Renal pelvis (tissue), 12 donors: ENCODE measurements at places on chromosomes 3 and 15. TPM values are rescaled to one million over a fixed set of nuclear protein-coding genes. Genes with fewer than 3 reads are reported as not detected.
A peak's percentile ranks its signal among the peaks of the same experiment; 100 is the strongest.

- DNase-seq, result no peak
These were observed 127.4 kb downstream of the PCCB start for GRCh38 chr3:136377508-136377907.

Gene LIPC
- polyA plus RNA-seq, result 19.2 TPM

DNA sequence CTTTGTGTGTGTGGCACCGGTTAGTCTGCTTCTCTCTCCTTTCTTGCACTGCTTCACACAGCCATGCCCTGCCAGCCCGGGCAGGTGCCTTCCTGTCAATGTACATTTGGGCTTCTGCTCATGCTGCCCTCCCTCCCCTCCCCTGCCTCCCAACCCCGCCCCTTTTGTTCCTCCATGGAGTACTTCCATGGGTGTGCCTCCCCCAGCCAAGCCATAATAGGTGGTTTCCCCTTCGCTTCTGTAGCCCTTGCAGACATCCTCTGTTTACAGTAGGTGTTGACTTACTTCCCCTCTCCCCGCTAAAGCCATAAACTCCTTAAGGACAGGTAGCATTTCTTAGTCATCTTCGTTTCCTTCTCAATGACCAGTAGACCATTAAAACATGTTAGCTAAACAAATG lies 31.8 kb upstream of the CRTC3 start:
- no peak for DNase-seq

DNA sequence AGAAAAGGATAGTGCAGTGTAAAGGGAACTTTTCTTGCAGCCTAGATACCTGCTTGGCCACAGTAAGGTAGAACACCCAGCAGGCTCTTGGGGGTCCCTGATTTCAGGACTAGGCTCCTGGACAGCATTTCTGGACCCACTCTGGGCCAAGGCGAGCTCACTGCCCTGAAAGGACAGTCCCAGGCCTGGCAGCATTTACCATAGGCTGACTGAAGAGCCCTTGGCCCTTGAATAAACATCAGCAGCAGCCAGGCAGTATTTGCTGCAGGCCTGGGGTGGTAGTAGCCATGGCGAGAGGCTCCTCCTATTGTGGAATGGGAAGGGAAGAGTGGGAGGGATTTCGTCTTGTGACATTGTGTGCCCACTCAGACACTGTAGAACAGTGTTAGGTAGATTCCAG lies 529.2 kb downstream of the TUSC7 start:
- no peak for DNase-seq

DNA sequence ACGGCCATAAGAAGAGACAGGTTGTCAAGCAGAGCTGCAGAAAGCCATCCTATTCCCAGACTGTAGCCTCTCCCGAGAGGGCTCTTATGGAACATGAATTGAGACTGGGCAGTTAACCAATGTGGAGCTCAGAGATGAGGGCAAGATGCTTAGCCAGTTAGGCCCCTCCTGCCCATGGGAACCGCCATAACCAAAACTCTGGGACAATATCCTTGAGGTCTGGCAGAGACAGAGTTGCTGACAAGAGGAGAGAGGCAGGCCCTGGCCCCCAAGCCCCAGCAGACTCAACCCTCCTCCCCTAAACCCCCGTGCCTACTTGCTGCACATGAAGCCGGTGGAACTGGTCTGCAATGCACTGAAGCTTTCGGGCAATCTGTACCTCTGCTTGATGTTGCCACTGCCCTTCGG lies 4.8 kb downstream of the BMF start:
- no peak for DNase-seq

Gene TM6SF1
- polyA plus RNA-seq, result 2.6 TPM

Gene USP50
- polyA plus RNA-seq, result 0.94 TPM

GRCh38 chr3:158701420-158702065 lies 29.1 kb upstream of the LXN start:
- DNase-seq, result no peak

Gene SLC15A2
- polyA plus RNA-seq, result 15.8 TPM

DNA sequence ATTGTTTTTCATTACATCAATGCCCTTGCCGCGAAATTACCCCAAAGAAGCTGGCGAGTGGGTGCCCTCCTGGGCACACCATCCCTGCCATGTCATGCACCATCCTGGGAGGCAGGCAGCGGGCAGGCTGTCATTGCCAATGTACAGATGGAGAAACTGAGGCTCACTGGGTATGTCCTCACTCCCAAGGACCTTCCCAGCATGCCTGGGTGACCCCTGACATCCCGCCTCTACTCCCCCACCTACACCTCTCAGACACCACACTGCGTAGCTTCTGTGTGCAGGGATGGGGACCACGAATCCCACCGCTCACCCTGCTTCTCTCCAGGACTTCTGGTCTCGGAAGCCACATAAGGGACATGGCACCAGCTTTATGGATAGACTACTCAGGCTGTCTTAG lies 41.0 kb upstream of the SLC41A3 start:
- DNase-seq, result no peak

Gene RNU5B-1
- polyA plus RNA-seq, result not detected

DNA sequence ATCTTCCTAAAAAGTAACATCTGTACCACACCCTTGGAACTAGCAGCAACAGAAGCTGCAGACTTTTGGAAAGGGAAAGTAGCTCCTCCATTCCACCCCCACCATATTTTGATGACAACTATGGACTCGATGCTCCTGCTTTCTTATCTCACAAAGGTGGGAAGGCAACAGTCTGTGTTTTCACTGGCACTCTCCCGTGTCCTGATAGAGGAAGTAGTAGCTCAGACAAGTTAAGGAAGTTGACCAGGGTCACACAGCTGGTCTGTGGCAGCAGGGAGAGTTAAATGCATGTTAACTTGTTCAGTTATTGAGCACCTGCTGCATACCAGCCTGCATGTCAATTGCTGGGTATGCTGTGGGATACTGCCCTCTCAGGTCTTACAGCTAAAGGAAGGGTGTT lies 33.1 kb downstream of the BHLHE40 start:
- DNase-seq, result no peak

- no peak for DNase-seq
These were observed 8.8 kb downstream of the RTP3 start for GRCh38 chr3:46506526-46506925.

Gene GRAMD2A
- 6.6 TPM for polyA plus RNA-seq

DNA sequence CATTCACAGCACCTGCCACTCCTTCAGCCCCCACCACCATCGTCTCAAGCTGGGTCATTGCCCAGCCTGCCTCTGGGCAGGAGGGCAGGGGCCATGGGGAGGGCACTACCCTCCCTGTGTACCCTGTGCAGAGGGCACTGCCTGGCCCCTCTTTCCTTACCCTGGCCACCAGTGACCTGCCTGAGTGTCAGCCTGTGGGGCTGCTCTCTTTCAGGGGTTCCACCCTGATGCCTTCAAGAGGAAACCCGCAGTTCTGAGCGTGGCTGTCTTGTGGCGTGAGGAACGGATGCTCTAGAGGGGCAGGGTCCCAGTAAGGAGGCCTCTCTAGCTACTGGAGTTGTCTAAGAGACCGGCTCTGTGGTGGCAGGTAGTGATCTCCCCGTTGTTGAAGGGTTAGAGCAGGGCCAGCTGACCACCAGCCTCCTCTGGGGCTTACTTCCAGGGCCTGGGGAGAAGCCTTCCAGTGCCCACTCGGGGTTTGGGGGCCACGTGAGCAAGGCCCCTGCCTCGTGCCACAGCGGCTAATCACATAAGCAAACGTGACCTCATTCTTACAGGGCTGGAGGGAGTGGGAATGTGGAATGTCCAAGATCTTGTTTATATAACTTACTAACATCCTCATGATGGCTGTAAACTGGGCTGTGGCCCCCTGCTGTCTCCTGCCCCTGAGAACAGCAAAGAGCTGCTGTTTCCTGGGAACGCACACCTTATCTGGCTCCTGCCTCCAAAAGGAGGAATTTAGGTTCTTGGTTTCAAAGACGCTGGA lies 31.4 kb upstream of the SEC13 start:
- DNase-seq, result no peak

- no peak for DNase-seq
These were observed 568.6 kb downstream of the TAFA4 start for GRCh38 chr3:68363796-68364195.

DNA sequence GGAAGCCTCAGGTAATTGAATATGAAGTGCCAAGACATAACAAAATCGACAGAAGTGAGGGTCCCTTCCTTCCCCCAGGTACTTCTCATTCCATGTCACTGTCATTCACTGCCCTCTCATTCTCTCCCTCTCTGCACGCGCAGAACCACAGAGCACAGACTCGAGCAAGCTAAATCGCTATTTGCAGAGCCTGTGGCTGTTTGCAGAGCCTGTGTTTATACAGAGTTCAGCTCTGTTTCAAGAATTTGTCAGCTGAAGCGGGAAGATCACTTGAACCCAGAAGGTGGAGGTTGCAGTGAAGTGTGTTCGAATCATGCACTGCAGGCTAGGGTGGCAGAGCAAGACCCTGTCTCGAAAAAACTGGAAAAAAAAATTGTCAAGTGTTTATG lies 2.5 kb downstream of the VILL start:
- no peak for DNase-seq

DNA sequence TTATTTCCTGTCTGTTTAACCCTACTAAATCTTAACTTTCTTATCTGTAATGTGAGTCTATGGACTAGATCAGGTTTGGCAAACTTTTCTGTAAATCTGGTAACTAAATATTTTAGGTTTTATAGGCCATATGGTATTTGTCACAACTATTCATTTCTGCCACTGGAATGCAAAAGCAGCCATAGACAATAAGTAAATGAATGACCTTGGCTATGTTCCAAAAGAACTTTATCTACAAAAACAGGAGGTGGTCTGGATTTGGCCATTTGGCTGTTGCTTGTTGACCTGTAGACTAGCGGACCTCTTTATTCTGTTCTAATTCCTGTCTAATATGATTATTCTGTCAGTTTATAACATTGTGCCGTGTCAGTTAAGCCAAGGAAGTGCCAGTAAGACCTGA lies 314.2 kb downstream of the LPP start:
- peak; percentile 14 for DNase-seq

Gene GPR171
- polyA plus RNA-seq, result 0.15 TPM

GRCh38 chr3:10758304-10759037 lies 57.6 kb upstream of the SLC6A11 start:
- DNase-seq, result peak; percentile 33

DNA sequence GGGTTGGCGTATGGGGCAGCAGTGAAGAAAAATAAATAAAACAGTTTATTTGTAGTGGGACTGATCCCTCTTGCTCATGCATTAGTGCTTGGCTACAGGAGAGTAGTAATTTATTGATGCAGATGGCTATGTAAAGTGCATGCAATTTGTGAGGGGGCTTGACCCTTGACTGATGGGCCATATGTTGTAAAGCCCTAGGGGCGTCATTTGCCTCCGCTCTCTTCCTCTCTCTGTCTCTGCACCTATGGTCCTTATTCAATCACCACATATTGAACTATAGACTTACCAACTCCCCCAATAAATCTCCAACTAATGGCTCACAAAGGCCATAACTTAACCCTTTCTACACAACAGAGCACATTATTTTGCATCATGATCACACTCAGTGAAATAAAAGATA lies 227.7 kb downstream of the ROBO2 start:
- no peak for DNase-seq

DNA sequence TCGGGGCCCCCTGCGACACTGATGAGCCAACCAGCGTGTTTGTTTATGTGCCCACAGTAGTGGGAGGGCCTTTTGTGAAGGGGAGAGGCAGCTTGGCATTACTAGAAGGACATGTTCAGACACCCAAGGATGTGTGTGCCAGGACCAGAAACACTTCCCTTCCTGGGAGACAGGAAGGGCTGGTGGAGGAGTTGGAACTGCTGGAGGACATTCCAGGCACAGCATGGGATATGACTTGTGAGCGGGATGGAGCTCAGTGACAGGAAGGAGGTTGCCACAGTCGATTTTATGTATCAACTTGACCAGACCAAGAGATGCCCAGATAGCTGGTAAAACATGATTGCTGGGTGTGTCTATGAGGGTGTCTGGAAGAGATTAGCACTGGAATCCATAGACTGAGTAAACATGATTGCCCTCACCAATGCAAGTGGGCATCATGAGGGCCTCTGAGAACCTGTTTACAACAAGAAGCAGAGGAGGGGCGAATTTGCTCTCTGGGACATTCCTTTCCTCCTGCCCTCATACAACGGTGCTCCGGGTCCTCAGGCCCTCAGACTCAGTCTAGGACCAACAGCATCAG lies 106.4 kb upstream of the TLE3 start:
- no peak for DNase-seq

DNA sequence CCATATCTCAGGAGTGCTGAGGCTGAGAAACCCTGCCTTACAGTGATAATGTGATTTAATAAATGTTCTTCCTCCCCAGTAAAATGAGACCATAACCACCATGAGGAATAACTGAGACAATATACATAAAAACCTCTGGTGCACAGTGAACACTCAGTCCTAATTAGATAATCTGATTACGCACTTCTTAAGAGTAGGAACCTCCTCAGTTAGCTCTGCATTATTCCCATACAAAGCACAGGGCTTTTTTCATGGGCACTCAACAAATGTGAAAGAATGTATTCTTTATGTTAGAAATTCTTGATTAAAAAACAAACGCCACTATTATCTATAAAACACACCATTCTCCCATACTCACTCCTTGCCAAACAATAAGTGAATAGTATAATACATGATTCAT lies 97.0 kb downstream of the TNIK start:
- no peak for DNase-seq

DNA sequence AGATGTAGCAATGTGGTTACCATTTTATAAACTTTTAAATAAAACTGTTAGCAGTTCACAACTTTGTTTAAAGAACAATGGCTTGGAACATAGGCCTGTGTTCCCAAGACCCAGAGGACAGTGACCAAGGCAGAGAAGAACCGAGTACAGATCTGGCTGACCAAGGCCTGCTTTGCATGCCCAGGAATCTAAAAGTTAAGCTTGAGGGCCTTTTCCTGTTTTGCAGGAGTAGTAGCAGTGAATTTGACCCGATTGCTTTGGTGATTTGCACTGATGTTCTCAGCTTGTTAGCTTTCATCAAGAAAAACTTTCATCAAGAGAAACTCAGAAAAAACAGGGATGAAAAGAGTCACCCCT lies 9.9 kb downstream of the FILIP1L start:
- no peak for DNase-seq

Gene ZNF502
- polyA plus RNA-seq, result 14.3 TPM

Gene GHRL
- 5.4 TPM for polyA plus RNA-seq

Gene HOMER2
- 35.8 TPM for polyA plus RNA-seq

GRCh38 chr3:183854318-183855035 lies 29.1 kb upstream of the MAP6D1 start:
- DNase-seq, result no peak

Gene RPLP1
- polyA plus RNA-seq, result 1,695 TPM

Gene CLEC3B
- 27.2 TPM for polyA plus RNA-seq

- DNase-seq, result no peak
These were observed 18.7 kb upstream of the ITPKA start for GRCh38 chr15:41474941-41475340.

- no peak for DNase-seq
These were observed 151.2 kb upstream of the CDIN1 start for GRCh38 chr15:36428102-36428845.

Gene TUSC7
- not detected for polyA plus RNA-seq

Gene CCR8
- polyA plus RNA-seq, result not detected

- DNase-seq, result no peak
These were observed 191.2 kb downstream of the SEMA6D start for GRCh38 chr15:47908486-47908885.

Gene INO80
- polyA plus RNA-seq, result 25.7 TPM

Gene MASP1
- polyA plus RNA-seq, result 8.5 TPM

Gene PLSCR5
- not detected for polyA plus RNA-seq

Gene APOD
- 11.3 TPM for polyA plus RNA-seq

GRCh38 chr3:77889616-77890015 lies 849.7 kb downstream of the ROBO2 start:
- no peak for DNase-seq

GRCh38 chr3:188196232-188196990 lies 42.5 kb downstream of the LPP start:
- no peak for DNase-seq
